ENCODE measurements at places on chromosomes 1 and 21.

GRCh38 chr1:53051676-53052075 is 10.3 kb upstream of the PODN start:
- DNase-seq: no peak

DNA sequence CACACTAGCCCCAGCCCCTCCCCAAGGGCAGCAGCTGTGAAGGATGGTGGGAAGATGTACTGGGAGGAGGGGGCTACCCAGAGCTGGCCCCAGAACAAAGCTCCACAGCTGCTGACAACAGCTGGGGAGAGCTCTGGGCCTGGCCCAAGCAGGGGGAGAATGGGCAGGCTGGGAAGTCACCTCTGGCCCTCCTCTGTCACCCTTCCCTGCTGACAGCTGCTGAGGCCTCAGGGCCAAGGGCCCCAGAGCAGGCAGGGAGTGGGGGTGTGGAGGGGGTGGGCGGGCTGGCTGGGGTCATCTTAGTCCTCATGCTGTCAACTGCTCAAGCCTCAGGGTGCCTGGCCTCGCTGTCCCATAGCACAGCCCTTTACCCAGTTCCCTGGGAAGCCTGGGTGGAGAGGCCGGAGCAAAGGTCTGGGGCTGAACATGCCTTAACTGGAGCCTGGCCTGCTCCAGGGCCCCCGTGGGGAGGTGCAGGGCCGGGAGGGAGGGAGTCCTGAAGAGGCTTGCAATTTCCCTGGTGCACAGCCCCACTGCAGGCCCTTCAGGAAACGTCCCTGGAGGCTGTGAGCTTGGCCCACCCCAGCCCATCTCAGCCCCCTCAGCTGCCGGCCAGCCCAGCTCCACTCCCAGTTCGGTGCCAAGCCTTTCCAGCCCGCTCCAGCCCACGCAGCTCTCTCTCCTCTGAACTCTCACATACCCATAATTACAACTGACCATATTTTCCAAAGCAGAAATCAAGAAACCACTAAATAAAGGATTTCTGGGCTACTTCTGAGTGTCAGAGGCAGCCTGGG is 25.7 kb downstream of the HSPG2 start:
- no peak for DNase-seq

DNA sequence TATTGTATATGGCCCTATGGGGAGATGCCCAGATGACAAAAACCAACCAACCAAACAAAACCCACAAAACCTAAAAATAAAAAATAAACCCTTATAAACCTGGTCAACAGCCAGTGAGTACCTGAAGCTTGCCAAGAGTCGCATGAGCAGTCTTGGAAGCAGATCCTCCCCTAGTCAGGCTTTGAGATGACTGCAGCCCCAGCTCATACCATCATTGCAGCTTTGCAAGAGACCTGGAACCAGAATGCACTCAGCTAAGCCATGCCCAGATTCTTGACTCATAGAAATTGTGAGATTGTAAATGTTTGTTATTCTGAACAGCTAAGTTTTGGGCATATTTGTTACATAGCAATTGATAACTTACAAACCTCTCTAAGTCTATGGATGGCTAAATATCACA is 326.8 kb downstream of the HLX start:
- DNase-seq: no peak

- DNase-seq: peak; percentile 31
Measured at GRCh38 chr1:11059155-11059967, 457 bp downstream of the SRM start.

GRCh38 chr21:42956824-42957630 is 17.3 kb upstream of the PKNOX1 start:
- no peak for DNase-seq

- peak; percentile 43 for DNase-seq
Measured at GRCh38 chr1:37631036-37631435, 3.7 kb downstream of the RSPO1 start.

DNA sequence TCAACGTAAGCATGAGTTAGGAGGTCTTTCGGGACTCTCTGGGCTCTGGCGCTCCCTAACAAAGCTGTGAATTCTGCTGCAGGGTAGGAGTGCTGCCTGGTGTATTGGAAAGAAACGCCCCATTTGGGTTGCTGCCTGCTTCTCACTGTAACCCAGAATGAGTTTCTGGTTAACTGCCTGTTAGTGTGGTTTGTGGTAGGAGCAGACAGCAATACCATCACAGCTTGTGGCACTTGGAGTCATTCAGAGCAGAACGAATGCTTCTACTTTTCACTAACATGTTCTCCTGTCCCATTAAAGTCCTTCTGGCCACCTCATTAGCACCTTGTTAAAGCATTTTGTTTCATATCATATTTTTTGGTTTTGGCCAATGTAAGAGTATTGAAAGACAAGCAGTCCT is 18.1 kb downstream of the MAP3K7CL start:
- no peak for DNase-seq

DNA sequence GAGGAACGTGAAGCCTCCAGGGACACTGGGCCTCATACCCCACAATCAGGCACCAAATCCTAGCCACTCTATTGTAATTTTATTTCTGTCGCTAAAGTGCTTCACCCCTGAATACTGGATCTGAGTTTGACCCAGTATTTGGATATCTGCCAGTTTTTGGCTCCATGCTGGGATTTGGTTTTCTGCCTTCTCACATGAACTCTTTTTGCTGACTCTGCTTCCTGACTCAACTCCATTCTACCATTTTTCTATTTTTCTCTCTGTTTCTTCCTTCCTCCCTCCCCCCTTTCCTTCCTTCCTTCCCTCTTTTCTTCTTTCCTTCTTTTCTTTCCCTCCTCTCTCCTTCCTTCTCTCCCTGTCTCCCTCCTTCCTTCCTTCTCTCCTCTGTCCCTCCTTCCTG is 151.3 kb upstream of the GJB5 start:
- DNase-seq: no peak

DNA sequence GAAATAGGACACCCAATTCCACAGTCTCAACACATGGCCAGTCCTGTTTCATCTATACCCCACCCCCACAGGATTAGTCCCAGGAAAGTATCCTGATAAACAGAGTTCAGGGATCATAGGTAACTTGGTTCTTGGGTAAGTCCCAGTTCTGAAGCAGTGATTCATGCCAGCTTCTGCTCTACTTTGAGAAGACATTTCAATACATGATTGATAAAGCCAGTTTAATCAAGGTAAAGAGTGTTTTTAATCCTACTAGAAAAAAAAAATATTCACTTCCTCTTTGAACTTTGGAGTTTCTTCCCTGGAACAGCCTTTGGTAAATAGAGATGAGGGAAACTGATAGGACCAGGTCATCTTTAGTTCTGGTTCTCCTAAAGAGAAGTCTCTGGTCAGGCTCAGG is 142.4 kb downstream of the TLR5 start:
- no peak for DNase-seq

DNA sequence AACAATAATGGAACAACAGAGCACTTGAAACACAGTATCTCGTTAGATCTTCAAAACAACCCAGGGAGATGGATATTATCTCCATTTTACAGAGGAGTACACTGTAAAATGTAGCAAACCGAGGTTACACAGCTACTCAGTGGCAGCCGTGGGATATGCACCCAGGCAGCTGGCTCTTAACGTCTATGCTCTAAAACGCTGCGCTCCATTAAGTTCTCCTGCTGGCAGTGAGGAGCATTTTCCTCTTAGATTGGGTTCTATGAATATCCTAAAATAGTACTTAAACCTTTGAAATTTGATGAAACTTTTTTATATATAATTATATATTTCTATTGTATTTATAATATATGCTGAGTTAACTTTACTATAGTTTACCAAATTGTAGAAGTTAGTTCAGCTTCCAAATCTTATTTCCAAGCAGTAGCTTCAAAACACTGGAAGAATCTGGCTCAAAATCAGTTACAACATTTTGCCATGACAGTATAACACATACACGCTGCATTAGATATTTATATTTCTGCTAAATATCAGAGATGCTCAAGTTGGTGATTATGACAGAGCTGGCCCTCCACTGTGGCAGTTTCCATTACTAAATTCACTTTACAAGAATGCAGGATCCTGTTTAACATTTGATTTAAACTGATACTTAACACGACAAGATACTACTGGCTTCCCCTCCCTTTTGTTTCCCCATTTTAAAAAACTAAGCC is 49.5 kb downstream of the TGFBR3 start:
- no peak for DNase-seq

GRCh38 chr1:150053926-150054325 is 13.7 kb upstream of the VPS45 start:
- no peak for DNase-seq

All from NCI-H1092 (cell line).